ENCODE measurements at places on chromosomes 3 and 15.

- DNase-seq = no peak
Observed at GRCh38 chr3:111336511-111336910, 205.5 kb upstream of the CD96 start.

- no peak for DNase-seq
Observed at GRCh38 chr3:37255990-37256308, 81.6 kb upstream of the LRRFIP2 start.

GRCh38 chr3:197241173-197241572, 57.2 kb downstream of the DLG1 start:
- DNase-seq = no peak

DNA sequence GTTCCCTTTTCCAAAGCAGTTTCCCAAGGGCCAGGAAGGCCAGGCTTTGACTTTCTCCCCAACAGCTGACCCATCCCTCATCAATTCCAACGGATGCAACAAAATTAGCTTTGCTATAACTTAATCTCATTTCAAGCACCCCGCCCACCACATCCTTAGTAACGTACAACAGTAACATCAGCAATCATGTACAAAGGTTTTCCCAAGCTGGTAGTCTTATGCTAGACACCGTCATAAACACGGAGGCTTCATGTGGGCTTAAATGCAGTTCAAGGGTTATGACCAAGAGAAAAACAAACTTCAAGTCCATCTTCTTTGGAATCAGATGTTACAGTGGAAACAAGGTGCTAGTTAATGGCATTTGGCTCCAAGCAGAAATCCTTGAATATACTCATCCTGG, 66.6 kb downstream of the EOMES start:
- no peak for DNase-seq

DNA sequence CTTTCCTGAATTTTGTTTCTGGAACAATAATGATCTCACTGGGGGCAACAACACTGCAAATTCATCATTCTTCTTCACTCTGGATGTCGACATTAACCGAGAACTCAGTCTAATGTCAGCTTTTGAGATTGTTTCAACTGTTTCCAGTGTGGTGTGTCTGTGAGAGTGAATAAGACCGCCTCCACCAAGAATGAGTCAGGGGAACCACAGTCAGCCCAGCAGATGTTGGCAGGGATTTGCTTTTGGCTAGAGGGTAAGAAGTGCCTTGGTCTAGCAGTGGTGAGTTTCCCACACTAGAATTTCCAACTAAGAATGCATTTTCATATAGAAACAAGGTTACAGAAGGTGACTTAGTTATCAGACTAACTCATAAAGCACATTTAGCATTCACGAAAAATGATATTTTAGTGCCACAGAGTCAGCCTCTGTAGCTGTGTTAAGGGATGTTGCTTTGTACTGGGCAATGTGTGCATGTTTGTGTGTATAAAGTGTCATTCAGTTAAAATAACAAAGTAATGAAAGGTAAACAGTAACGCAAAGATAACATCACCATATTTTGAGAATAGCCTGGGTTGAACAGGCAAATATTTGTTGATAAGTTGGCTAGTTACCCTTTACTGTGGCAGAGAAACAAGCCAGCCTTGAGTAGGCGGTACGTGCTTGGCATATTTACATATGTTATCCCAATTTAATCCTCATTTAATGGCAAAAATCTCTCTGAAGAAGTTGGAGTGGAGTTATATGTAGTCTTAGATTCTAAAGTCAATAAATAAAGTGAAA, 33.8 kb downstream of the DRD3 start:
- no peak for DNase-seq

DNA sequence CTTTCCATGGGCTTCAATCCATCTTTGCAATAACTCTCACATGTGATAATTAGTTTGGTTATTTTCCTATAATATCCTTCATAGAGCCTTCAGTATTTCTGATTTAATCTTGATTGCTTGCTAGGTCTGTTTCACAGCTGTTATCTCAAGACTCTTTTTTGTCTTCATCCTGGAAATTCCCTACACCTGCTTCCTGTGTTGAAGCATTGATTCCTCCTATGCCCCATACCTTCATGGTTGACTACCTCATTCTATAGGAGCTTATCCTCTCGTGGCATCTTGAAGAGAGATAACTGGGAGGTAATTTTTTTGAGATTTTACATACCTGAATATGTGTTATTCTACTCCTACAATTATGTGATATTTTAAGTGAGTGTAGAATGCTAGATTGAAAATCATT, 26.7 kb downstream of the PIK3CA start:
- no peak for DNase-seq

DNA sequence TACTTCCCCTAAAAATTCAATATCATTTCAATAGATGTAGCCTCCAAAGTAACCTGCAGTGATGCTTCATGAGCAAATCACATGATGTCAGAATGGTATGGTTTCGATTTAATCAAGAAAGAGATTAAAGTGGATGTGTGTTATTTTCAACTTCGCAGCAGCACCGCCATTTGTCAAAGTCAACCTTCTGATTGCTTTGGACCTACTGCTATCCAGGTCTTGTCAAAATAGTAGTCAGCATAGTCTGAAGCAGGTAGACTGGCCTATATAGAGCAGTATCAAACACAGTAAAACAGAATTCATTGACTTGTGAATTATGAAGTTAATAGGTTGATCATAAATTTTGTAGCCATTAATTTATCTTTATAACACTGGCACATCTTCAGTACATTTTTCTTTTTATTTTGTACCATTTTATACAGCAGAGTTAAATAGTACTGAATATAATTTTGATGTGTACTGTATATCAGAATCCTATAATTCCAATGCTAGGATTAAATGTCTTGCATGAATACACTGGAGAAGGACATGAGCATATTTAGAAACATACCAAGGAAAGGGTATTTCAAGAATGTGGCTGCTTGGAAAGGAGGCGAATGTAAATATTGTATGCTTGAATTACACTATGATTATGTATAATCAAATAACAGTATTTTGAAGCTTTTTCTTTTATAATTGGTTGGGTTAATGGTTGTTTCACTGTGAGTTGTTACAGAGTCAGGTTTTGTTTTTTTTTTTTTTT, 79.6 kb downstream of the CDIN1 start:
- DNase-seq = no peak

GRCh38 chr3:12931273-12931905, 90.0 kb upstream of the RPL32 start:
- DNase-seq = no peak

DNA sequence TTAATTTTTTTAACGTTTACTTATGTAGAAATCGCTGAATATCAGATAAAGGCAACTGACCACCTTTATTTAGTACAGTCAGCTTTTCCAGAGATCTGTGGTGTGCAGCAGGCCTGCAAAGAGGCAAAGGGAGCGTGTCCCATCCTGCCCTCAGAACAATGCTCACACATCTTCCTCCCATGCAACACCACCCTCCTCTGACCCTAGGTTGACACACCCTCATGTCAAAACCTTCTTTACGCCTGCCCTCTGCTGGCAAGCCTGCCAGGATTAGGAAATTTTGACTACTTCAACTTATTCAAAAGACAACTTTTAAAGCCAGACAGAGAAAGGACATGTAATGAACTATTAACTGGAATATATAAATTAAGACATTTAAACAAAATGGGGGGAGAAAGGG, 513.7 kb downstream of the FOXP1 start:
- no peak for DNase-seq

DNA sequence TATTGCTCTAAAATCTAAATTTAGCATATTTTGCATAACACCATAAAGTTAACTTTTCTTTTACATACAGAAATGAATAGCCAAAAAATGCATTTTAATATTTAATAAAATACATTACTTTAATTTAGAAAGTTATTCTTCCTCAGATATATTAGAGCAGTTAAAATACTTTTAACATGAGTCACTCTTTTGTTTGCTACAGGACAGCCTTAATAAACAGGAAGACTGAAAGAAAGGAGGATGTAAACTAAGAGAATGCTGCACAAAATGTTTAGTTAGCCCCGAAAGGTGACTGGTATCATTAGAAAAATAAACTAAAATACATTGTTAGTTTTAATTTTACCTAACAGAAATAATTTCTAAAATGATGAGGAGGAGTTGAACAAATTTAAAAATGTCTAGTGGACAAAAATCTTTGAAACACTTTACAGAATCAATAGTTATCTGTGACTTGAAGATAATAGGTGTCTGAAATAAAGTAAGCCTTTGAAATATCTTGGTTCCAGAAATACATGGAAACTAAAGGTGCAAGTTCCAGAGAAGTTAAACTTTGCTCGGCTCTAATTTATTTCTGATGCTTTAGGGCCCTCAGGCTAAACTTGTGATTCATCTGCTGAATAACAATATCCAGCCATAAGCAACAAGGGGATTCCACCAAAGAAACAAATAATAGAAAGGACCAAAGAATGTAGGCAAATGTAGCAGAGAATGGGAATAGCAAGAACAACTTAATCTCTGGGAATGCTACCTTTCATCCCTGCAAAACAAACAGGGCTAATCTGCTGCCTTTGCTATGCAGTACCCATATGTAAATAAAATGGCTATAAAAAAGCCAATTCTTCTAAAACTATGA, 138.3 kb upstream of the UBP1 start:
- no peak for DNase-seq

GRCh38 chr15:82680200-82681102, 29.2 kb downstream of the AP3B2 start:
- DNase-seq = peak; percentile 67

DNA sequence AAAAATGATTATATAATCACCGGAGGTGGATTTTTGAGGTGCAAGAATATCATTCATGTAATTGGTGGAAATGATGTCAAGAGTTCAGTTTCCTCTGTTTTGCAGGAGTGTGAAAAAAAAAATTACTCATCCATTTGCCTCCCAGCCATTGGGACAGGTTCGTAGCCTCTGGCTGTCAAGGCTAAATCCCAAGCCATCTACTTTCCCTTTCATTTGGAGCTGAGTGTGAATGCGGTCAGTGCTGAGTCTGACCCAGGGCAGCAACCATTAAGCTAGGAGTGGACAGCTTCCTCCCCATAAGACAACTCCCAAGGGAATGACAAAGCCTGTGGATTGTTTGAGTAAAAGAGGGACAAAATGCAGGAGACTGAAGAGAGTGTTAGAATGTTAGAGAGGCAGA, 33.6 kb downstream of the PARP14 start:
- no peak for DNase-seq

DNA sequence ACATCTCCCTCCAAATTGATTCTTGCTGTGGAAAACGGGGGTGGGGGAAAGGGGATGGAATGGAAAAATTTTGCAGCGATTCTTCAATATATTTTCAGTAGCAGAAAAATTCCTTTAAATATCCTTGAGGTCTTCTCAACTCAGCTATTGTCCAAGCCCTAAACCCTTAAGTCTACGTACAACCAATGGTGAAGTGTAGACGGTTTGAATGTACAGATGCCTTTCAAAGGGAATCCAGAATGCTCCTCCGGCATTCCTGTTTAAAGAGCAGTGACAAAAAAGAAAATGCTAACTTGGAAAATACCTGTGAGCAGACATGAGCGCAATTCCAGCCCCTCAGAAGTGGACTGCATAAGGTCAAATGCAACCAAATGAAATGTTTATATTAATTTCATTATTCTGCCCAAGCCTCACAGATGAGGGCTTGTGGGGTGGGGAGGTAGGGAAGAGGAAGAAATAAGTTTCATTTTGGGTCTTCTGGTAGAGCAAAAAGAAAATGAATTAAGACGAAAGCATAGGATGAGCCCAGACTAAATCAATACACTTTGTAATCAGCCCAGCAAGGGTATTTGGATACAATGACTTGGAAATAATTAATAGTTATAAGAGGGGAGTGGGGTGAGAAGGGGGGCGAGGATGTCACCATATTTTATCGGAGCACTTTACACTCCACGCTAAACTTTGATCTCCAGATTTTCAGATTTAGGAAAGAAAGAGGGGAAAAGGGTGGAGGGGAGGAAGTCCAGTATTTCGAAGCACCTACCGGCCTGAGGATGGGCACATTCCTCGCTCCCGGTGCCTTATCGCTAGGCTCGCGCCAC, 2.7 kb downstream of the FOXP1 start:
- DNase-seq = no peak

- no peak for DNase-seq
Observed at GRCh38 chr15:60713119-60714084, 234.5 kb upstream of the ICE2 start.

- DNase-seq = no peak
Observed at GRCh38 chr3:15011174-15011573, 53.9 kb downstream of the MRPS25 start.

DNA sequence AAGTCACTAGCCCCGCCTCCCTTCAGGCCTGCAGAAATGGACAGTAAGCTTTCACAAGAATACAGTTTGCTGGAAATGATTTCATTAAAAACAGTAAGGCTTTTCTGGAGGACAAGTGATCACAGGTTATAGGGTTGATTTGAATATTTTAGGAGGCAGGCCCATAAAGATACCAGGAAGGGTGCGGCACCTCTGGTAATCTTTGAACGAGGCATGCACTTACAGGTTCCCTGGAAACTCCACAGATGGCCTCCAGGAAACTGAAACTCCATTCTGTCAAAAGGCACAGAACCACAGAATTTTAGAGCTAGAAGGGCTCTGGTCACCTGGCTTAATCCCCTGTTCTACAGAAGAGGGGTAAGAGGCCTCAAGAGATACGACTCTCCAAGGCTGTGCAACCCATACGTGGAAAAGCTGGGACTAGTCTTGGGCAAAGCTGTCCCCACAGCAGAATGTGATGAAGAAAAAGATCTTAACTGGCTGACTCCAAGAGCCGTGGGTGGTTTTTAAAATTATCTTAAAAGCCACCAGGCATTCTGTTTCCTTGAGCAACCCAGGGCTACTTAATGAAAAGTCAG, 1.2 kb downstream of the STARD5 start:
- DNase-seq = no peak
